ENCODE measurements at places on chromosomes 7 and 10. TPM values are rescaled to one million over a fixed set of nuclear protein-coding genes. Genes with fewer than 3 reads are reported as not detected.

MKX gene
- 0.81 TPM for total RNA-seq

GRCh38 chr10:126205486-126206205, 182.6 kb downstream of the ADAM12 start:
- DNase-seq = no peak

DNA sequence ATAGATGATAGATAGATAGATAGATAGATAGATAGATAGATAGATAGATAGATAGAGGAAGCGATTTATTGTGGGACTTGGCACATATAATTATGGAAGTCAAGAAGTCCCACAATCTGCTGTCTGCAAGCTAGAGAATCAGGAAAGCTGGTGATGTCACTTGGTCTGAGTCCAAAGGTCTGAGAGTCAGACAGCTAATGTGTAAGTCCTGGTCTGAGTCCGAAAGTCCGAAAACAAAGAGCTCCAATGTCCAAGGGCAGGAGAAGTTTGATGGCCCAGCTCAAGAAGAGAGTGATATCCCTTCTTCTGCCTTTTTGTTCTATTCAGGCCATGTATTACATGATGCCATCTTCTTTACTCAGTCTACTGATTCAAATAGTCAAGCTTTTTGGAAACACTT, 53.8 kb upstream of the TCF7L2 start:
- no peak for DNase-seq

DNA sequence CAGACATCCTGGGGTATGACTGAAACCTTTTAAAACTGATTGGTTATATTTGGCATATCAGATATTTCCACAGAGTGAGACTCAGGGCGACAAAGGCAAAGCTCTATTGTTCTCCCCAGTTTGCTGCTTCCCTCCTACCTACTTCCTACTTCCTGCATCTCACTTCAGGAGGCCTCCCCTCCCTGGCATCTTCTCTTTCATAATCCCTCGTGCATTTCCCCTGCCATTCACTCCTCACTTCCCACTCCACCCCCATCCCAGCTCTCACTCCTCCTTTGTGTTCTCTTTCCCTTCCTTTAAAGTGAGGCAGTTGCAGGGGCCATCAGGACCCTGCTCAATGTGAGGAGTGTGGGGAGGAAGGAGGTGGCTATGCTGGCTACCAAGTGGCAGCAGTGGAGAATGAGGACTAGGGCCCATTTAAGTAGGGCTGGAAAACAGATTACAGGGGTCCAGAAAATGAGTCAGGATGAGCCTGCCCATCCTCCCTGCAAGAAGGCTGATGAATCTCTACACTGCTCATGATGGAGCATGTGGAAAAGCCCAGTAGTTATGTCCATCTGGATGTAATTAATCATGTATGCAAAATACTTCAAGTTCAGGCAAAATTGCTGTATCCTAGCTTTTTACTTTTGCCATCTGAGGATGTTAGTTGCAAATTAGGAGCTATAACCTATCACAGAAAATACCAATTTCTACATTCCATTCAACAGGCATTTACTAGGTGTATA, 311.8 kb upstream of the IMMP2L start:
- DNase-seq = no peak

DNA sequence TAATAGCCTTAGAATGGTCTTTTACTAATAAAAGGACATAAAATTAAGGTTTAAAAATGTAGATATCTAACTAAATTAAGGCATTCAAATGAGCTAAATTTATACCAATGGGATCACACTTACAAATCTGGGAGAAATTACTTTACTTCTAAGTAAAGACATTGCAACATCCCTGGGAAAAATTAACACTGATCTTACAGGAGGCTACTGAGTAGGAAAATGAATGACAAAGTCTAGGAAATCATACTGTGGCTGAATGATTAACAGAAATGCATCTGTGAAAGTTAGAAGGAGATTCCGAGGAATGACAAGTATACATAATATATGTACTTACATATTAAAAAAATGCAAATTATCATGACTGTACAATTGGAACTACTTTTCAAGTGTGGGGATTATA, 38.3 kb downstream of the CACNA2D1 start:
- DNase-seq = no peak

DNA sequence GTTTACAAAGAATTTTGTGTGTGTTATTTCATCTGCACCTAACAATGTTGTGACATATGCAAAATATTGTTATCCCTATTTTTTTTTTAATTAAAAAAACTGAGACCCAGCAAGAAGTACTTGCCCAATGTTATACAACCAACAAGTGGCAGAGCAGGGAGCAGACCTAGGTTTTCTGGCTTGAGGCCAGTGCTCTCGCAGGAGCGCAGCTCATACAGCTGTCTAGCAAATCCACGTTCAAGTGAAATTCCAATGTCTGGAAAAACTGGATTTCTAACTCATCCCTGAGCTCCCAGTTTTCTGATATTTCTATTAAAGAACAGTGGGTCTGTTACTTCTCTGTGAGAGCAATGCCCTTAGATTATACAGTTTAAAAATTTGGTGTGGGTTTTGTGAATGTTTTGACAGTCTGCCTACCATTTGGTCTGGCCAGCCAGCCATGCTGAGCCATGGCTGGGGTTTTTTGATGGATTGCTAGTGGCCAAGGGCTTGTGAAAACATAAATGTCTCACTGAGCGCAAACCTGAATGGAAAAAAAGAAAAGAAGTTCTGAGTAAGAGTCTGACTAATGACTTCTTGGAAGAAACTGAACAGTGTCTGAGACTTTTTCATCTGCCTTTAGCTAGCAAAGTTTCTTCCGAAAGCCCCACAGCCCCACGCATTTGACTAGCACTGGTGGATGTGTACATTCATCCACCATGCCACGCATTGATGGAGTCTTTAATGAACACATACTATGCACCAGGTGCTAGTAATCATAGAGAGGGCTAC, 15.4 kb upstream of the PRF1 start:
- DNase-seq = peak; percentile 78

GRCh38 chr7:101846800-101847538, 29.5 kb downstream of the CUX1 start:
- DNase-seq = no peak

DNA sequence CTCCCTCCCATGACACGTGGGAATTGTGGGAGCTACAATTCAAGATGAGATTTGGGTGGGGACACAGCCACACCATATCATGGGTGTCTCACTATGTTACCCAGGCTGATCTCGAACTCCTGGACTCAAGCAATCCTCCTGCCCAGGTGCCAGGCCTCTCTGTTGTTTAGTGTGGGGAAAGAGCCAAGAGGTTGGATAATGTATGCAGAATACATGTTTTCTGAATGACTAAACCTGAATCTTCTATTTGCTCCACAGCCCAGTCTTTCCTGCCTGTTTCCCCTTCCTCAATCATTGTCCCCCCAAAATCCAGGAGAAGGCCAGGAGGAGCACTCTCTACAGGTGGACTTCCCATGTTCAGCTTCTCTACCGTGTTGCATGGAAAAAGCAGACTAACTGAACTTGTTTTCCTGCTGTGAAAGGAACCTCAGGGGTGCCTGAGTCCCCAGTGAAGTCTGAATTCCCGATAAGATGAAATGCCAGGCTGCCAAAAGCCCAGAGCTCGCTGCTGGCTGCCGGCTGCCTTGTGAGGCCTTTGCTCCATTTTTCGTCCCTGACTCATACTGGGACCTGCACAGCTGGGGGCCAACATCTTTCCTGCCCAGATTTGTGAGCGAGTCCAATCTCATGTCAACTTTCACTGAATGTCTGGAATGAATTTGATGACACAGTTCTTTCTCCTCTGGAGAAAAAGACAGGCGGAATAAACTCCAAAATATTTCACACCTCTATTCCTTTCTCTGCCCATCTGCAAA, 588.0 kb downstream of the CALN1 start:
- DNase-seq = no peak

- no peak for DNase-seq
These were observed 20.2 kb upstream of the ASL start for GRCh38 chr7:66055321-66055956.

GRCh38 chr10:77252380-77253146, 385.0 kb downstream of the KCNMA1 start:
- DNase-seq = no peak
